ENCODE measurements at places on chromosomes 3 and 15. TPM values are rescaled to one million over a fixed set of nuclear protein-coding genes. Genes with fewer than 3 reads are reported as not detected.

The PRR20G gene
- total RNA-seq, result not detected

The GOLGA8G gene
- total RNA-seq, result not detected

The EXD1 gene
- not detected for total RNA-seq

The P2RY1 gene
- 0.46 TPM for total RNA-seq

The TGM5 gene
- total RNA-seq, result not detected

The FANCD2OS gene
- total RNA-seq, result not detected

The POTEB2 gene
- not detected for total RNA-seq

The CRABP1 gene
- total RNA-seq, result 1.0 TPM

Data from A549 treated with DMSO at 1 μM for 4 hours (cell line).